ENCODE measurements at places on chromosomes 12 and 14. TPM values are rescaled to one million over a fixed set of nuclear protein-coding genes. Genes with fewer than 3 reads are reported as not detected.

The PRPF39 gene
- 8.0 TPM for total RNA-seq

GRCh38 chr12:26359576-26359975 is 164.2 kb downstream of the SSPN start:
- DNase-seq: no peak

DNA sequence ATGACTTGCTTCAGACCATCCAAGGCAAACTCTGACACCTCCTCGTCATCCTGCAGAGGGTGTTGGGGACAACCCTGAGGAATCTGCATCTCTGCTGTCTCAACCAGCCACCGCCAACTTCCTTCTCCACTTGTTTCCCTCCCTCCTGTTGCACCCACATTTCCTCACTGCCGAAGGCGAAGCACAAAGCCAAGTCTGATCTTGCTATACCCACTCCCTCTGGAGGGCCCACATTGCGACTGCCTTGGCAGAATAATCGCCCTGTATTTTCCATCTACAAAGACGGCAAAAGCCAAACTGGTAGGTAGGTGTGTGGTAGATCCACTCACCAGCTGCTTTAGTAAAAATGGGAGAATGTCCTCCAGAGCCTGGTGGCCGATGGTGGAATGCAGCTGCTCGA is 21.8 kb upstream of the RAB35 start:
- DNase-seq: no peak

- DNase-seq: no peak
Measured at GRCh38 chr12:132520421-132521199, 30.7 kb downstream of the FBRSL1 start.

- DNase-seq: no peak
Measured at GRCh38 chr12:24742378-24742777, 206.5 kb downstream of the BCAT1 start.

GRCh38 chr14:94542811-94543440 is 18.3 kb upstream of the SERPINA4 start:
- peak; percentile 42 for DNase-seq

- DNase-seq: no peak
Measured at GRCh38 chr14:68470361-68470760, 322.5 kb downstream of the ZFP36L1 start.

The NXPH4 gene
- 0.28 TPM for total RNA-seq

DNA sequence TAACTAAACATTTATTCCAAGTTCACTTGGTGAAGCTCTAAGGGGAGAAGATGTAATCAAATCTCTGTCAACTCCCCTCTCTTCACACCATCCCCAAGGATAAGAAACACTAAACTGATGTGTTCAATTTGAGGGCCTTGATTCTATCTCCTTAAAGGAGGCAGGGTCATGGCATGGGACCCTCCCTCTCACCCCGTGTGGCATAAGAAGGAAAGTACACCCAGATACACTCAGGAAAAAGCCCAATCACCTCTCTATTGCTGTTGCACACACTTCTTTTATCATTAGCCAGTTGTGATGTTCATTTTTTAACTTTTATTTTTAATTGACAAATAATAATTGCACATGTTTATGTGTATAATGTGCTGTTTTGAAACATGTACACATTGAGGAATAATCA is 35.1 kb downstream of the WASHC3 start:
- no peak for DNase-seq

- no peak for DNase-seq
Measured at GRCh38 chr12:114986849-114987248, 302.9 kb upstream of the TBX3 start.

GRCh38 chr14:103091041-103091882 is 3.3 kb upstream of the EXOC3L4 start:
- DNase-seq: no peak

Data from right atrium auricular region (tissue), 2 donors.